ENCODE measurements at places on chromosomes 3 and 15.
A peak's percentile ranks its signal among the peaks of the same experiment; 100 is the strongest.

DNA sequence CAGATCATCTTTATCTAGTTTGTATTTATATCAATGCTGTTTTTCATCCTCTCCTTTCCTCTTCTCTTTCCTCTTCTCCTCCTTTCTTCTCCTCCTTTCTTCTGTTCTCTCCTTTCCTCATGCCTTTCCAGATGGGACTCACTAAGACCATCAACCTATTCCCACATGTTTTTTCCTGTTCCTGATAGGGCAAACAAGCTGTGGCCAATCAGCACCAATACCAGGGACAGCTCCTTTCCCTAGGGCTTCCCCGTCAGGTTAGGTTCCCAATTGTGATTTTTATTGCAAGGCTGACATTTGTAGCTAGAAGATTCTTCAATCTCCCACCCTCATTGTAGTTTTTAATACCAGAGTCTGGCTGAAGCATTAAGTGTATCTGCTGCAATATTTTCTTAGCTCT lies 76.3 kb upstream of the COL8A1 start:
- no peak for DNase-seq

GRCh38 chr3:65153850-65154512 lies 466.2 kb upstream of the ADAMTS9 start:
- no peak for DNase-seq

GRCh38 chr3:130411320-130411719 lies 65.8 kb downstream of the COL6A5 start:
- DNase-seq, result no peak

GRCh38 chr3:58167431-58168351 lies 43.1 kb downstream of the DNASE1L3 start:
- peak; percentile 33 for DNase-seq

- DNase-seq, result no peak
Measured at GRCh38 chr3:32583708-32584107, 13.1 kb upstream of the DYNC1LI1 start.

DNA sequence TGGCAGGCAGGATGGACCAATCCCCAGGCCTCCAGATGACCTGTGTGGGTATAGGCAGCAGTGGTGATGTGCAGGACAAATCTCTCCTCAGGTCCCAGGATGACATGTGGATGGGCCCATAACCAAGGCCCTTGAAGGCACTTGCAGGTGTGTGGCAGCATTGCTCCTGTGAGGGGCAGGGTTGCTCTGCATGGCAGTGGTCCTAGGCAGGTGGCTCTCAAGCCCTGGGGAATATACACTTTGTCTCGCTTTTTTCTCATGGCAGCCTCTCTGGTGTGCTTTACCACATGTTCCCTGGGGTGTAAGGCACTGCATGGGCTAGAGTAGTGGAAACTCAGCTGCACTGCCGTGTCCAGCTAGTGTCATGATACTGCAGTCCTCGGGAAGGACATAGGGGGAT lies 503.6 kb downstream of the UNC13C start:
- DNase-seq, result no peak

DNA sequence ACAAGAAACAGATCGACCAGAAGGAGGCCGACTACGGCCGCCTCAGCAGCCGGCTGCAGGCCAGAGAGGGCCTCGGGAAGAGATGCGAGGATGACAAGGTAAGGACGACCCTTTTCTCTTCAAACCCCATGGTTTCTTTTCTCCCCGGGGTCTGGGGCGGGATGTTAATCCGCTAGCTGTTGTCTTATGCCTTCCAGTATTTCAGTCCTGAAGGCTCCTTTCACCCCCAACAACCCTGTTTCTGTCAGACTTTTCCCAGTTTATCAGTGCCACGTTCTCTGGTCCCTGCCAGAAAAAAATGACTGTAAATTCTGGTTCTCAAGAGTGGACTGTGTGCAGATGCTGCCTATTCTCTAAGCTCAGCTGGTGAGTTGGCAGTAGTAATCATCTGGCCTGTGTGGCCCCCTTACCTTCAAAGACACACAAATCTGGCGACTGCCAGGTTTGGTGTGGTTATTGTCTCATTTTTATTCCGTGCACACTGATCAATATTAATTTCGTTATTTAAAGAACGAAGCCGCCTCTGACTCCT lies 806 bp downstream of the GOLM2 start:
- no peak for DNase-seq

- DNase-seq, result peak; percentile 75
Measured at GRCh38 chr3:129026728-129027543, 25.8 kb downstream of the EFCC1 start.

GRCh38 chr15:74648051-74648842 lies 32.6 kb downstream of the CLK3 start:
- DNase-seq, result no peak

- no peak for DNase-seq
Measured at GRCh38 chr3:25897019-25897418, 107.1 kb downstream of the OXSM start.

DNA sequence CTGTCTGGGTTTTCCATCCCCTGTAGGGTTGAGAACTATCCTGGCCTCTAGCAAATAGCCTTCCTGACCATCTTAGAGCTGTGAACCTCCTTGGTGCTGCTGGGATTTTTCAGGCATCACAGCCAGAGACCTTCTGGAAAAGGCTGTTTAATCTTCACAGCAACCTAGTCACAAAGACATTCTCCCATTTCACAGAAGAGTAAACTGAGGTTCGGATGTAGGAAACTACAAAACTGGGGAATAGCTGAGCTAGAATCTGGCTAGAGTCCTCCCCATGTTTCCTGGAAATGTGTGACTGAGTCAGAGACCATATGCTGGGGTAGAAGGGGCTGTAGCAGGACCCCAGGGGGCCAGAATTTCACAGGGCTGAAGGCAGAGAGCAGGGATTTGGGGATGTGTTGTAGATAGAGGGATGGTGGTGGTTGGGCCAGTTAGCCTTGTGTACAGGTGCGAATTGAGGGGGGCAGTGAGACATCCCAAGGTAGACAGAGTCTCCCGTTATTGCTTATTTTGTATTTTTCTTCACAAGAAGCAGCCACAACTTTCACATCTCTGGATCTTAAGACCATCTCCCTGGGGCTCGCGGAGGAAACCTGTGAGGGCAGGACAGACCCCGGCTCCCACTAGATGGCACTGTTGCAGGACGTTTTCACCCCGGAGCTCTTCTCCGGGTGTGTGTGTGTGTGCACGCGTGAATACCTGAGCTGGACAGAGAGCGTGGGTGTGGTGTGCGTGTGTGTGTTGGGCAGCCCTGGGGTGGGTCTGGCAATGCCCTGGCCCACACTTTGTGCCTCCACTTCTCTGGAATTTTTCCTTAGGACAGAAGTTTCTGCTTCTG lies 66.9 kb upstream of the PRR23C start:
- peak; percentile 29 for DNase-seq

GRCh38 chr3:156665291-156665690 lies 9.1 kb upstream of the TIPARP start:
- no peak for DNase-seq

DNA sequence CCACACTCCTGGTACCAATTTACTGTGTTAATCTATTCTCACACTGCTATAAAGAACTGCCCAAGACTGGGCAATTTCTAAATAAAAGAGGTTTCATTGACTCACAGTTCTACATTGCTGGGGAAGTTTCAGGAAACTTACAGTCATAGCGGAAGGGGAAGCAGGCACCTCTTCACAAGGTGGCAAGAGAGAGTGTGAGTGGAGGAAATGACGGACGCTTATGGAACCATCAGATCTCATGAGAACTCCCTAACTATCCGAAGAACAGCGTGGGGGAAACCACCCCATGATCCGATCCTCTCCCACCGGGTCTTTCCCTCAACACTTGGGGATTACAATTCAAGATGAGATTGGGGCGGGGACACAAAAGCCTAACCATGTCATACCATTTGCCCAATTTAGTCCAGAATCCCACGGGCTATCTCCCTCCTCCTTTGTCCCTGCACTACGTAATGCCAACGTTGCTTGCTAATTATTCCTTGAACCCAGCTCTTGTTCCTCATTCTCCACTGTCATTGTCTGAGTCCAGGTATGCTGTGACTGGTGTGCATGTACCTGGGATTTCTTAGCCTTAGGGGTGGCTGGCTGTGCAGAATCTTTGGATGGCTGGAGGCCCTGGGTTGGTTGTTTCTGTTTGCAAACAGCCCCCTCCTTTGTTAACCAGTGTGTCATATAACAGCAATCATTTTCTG lies 3.4 kb downstream of the PIGZ start:
- DNase-seq, result no peak

- no peak for DNase-seq
Measured at GRCh38 chr3:110254591-110254990, 817.0 kb upstream of the NECTIN3 start.

- DNase-seq, result peak; percentile 37
Measured at GRCh38 chr3:10437272-10437994, 68.0 kb downstream of the ATP2B2 start.

DNA sequence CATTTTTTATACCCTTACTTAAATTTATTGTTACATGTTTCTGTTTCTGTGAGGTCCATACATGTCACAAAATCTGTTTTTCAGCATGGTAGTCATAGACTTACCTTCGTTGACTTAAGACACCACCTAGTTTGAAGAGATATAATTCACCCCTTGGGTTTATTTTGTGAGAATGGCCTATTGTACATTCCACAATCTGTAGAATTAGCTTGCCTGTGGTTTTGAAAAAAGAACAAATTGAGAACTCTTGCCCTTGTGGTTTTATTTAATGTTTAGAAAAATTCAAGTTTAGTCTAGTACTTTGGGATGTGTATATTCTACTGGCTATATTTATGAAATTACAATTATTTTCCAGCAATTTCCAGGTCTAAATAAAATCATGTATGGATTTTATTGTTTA lies 31.6 kb downstream of the FILIP1L start:
- DNase-seq, result no peak

DNA sequence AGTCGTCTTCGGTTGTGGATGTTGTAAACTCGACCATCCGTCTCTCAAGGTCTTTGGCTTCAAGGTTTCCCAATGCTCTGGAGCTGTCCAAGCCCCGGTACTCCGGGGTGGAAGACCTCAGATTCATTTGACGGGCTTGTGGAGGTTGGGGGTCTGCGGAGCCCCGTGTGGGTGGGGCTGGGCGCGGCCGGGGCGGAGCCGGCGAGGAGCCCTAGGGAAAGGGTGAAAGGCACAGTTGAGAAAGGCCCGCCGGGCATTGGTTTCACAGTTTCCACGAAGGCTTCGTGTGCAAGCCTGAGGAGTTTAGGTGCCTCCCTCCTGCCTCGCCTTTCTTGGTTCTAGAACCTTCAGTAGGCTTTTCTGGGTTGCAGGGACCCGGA lies 360 bp upstream of the MGA start:
- no peak for DNase-seq

DNA sequence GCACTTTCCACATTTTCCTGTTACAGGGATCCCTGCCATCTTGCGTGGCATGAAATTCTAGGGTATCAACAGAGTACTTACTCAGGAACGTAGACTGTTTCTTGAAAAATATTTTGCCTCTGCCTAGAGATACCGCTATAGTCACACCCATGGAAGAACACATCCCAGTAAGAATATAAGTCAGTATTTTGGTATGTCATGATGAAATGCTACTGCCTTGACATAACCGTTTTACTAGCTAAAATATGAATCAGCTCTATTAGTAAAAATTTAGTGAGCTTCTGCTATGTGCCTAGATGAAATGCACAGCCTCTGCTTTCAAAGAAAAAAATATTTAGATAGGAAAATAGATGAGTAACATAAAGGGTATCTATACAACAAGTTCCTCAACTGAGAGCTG lies 276.4 kb downstream of the TBC1D5 start:
- DNase-seq, result no peak

- no peak for DNase-seq
Measured at GRCh38 chr3:58535531-58536500, 1.2 kb downstream of the ACOX2 start.

DNA sequence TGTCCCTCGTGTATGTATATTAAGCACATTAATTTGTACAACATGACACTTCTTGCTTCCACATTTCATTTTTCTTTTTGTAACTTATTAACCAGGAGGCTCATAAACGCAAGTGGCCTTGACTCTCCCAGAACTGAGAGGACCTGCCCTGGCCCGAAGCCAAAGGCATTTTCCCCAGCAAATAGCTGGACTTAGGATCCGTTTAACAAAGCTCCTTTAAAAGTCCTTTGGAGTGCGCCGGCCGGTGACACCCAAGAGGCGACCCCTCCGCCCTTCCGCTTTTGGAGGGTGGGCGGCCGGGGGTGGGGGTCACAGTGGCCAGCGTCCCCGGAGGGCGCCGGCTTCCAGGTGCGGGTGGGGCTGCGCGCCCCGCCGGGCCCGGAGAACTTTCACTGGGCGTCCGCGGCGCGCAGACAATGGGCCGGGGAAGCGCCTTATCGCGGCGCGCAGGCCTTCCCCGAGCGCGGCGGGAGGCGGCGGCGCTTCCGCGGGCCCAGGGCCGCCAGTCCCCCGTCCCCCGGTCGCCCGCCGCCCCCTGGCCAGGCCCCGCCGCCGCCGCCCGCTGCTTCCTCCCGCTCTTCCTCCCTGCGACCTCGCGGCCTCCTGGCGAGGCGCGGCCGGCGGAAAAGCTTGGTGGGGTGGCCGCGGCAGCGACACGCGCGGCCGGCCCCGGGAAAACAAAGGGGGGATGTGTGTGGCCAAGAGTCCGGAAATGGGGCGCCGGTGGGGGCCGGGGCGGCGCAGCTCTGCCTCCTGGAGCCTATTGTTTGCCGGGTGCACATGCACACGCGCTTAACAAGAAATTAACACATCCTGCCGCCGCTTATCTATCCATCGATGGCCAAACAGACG lies 613.4 kb downstream of the MCTP2 start:
- no peak for DNase-seq

GRCh38 chr3:184927796-184928315 lies 115.9 kb downstream of the VPS8 start:
- no peak for DNase-seq

DNA sequence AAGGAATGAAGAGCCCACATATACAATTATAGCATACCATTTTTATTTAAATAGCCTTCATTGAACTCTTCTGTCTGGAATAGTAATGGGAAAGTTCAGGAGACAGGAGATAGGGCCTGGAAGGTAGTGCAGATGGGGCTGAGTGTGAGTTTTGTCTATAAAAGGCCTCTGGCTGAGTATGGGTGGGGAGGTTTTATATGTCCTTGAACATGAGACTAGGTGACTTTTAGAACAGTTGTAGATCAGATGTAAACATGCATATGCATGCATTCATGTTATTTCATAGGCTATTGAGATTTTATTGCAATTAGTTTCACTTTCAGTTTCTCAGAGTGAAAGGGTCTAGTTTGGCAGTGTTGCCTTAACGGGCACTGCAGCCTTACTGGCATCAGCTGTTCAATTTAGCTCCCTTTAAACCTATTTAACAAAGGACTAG lies 27.1 kb downstream of the CGGBP1 start:
- DNase-seq, result no peak

DNA sequence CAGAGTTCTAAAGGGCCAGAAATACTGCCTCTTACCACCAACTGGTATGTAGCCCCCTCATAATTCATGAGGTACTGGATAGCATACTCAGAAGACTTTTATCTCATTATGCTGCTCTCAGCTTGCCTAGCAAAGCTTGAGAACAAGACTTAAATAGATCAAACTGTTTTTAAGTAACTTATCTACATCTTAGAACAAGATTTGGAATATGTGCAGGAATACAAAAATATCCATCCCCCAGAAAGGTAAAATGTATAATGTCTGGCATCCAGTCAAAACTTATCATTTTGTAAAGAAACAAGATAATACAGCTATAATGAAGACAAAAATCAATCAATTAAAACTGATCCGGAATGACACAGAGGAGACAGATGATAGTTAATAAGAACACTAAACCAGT lies 400.4 kb upstream of the TGFBR2 start:
- DNase-seq, result no peak

GRCh38 chr15:62421289-62421688 lies 256.2 kb upstream of the C2CD4B start:
- no peak for DNase-seq
